ENCODE measurements at places on chromosomes 3 and 15. TPM values are rescaled to one million over a fixed set of nuclear protein-coding genes. Genes with fewer than 3 reads are reported as not detected.

GRCh38 chr3:135922903-135923250 lies 42.7 kb upstream of the PPP2R3A start:
- DNase-seq = no peak

DNA sequence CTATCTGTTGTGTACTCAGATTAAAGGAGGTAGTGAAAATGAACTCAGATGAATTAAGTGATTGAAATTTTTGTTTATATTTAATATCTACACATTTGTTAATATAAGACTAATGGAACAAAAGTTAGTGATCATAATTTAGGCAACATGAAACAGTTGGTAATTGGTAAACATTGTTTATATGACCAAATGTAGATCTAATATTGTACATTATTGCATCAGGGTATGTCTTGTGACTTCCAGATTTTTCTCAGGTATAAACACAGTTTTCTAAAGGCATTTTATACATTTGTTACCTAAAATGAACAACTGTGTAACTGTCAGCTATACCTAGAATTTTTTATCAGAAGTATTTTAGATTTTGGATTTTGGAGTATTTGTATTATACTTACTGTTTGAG lies 14.8 kb downstream of the GMPS start:
- DNase-seq = no peak

GRCh38 chr3:52055537-52056351 lies 627 bp downstream of the DUSP7 start:
- DNase-seq = no peak

GRCh38 chr3:128144512-128145187 lies 8.6 kb upstream of the EEFSEC start:
- no peak for DNase-seq

DNA sequence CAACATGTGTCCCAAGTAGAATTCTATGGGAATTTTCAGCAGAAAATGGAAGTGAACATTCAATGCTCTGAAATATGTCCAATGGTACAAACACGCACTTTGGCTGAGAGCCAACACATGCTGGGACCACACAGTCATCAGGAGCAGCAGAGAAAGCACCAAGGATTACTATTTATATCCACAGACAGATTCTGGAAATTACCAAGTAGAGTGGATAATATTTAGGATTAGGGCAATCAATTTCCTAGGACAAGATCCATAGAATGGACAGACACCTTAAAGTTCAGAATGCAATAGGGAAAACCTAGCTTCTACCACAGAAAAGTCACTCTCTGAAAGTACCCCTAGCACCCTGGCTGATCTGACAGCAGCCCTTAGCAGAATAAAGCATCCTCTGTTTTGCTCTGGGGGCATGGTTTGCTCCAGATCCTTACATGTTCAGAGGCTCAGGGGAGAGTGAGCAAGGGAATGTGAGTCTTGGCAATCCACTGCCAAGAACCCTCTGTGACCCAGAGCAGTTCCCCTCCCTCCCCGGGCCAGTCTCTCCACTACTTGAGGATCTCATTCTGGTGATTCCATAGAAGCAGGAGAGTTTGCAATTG lies 206.0 kb upstream of the WNT5A start:
- peak; percentile 54 for DNase-seq

DNA sequence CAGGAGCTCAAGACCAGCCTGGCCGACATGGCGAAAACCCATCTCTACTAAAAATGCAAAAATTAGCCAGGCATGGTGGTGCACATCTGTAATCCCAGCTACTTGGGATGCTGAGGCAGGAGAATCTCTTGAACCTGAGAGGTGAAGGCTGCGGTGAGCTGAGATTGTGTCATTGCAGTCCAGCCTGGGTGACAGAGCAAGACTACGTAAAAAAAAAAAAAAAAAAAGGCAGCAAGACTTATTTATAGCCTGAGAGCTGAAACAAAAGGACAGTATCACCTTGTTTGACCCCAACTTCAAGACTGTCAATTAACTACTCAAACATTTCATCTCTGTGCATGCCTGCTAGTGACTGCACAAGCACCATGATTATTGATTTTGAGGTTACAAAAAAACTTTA lies 478.9 kb upstream of the GBE1 start:
- no peak for DNase-seq

DNA sequence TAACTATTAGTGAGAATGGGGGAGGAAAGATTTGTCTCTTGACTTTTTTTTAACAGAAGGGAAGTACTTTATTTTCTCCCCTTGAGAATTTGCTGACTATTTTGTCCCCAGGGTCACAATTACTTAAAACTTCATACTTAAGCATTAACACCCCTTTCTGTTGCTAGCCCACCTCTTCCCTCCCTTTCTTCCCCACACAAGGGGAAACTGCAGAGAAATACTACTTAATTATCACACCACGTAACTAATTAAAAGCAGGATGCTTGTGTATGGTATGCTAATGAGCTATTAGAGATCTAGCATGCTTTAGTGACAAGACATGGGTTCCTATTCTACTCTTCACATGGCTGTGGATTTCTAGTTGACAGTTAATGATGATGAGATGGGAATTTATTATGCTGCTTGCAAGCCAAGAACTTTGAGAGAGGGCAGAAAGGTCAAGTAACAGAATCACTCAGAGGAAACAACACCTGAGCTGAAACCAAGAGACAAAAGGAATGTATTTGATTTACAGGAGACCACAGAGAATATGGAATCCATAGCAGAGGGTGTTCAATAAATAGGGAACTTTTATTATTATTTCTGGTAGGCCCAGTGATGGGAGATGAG lies 179.2 kb downstream of the LSAMP start:
- DNase-seq = no peak

DNA sequence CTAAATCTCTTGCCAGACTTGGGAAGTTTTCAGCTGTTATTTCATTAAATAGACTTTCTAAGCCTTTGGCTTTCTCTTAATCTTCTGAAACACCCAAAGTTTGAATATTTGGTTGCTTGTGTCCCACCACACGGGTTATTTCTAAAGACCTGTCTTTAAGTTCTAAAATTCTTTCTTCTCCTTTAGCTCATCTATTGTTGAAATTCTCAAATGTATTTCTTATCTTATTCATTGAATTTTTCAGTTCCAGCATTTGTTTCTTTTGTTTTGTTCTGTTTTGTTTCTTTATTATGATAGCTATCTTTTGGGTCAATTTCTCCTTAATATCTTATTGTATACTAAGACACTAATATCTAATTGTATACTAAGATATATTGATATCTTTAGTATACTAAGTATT lies 97.0 kb downstream of the ARRDC4 start:
- no peak for DNase-seq

- DNase-seq = no peak
Observed at GRCh38 chr3:32104492-32104891, 1.9 kb upstream of the GPD1L start.

DNA sequence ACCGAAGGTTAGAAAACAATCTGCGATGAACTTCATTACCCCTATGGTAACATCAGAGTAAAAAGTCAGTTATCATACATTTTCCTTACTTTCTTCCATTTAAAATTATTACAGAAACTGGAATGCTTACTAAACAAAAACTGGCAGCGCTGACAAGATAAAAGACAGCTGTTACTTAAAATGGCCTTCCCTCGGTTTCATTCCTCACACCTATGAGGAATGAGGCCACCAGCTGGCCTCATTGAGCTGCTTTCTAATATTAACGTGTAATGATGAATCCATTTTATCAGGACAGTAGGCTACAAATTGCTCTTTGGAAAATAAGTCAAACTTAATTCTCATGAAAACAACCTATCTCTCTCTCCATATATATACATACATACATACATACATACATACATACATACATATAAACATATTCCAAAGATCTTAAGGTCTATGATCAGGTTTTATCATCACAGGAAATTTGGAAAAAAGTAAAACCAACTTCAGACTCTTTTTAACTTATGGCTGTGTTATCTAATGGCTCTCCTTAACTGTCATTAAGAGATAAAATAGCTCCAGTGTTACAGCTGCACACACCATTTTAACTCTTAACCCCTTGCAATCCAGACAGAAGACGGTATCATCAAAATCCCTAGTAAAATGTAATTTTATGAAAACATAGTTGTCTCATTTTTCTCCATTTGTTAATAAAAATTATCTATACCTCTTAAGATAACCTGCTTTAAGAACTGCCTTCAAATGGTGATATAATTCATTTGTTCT lies 5.2 kb downstream of the CCNL1 start:
- no peak for DNase-seq

DNA sequence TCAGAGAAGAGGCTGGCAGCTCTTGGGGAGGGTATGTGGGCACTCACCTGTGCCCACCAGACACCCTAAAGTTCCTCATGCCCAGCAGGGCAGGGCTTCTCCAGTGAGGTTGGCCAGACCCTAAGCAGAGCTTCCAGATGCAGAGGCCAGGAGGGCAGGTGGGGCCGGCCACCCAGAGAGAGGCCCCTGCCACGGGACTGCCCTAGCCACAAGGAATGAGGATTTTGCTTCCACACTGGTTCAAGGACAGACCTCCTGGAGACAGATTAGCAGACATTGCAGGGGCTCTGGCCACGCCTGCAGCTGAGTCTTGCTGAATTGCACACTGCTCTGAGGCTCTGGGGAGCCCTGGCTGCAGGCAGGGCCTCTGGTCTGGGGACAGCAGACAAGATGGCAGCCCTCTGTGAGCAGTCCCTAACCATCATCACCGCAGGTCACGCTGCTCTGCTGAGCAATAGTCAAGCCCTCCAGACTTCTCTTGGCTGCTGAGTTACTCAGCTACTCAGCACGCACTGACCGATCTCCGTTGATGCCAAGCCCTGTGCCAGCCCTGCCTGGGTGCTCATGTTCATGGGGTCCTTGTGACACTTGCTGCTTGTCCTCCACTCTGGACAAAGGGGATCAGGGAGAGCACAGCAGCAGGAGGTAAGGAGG lies 117.4 kb upstream of the ABHD17C start:
- no peak for DNase-seq

- DNase-seq = no peak
Observed at GRCh38 chr3:142779591-142779990, 55.8 kb downstream of the TRPC1 start.

The GPR176 gene
- 69.5 TPM for total RNA-seq

Measured in SJSA1 (cell line).